ENCODE measurements at places on chromosomes 5 and 9. TPM values are rescaled to one million over a fixed set of nuclear protein-coding genes. Genes with fewer than 3 reads are reported as not detected.

DNA sequence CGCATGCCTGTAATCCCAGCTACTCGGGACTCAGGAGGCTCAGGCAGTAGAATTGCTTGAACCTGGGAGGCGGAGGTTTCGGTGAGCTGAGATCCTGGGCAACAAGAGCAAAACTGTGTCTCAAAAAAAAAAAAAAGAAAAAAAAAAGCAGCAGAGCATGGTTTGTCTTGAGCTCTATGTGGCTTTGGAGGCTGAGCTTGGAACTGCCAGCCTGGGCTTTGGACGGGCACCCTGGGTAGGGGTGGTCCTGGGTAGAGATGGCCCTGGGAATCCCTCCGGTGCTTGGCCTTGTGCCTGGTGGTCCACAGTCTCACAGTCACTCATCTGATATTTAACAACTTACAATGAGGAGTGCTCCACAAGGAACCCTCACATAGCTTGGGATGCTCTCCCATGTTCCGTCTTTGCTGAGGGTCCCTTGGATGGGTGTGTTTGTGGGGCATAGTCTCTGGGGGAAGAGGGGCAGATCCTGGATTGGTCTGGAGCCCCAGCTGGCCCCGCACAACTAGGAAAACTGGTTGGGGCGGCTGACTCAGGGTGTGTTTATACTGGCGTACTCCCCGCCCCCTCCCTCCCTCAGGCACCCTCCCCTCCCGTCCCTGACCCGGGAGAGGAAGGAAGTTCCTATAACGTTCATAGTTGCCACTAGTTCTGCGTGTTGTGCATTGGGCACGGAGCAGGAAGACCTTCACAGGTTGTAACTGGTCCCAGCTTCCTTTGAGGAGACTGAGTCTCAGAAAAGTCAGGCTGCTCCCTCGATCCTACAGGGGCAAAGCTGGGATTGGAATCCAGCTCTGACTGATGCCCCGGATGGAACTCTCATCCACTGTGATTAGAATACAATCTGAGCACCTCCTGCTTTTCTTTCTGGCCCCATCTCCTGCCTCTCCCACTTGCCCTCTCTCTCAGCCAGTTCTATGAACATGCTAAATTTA lies 11.2 kb downstream of the IER5L start:
- H3K4me3 ChIP-seq, result no peak overlapping the region
- H3K4me1 ChIP-seq, result peaks cover 3% of the 10 kb centered on the region
- no peaks in the 10 kb centered on the region for H3K27me3 ChIP-seq
- peak; percentile 91 for DNase-seq
- H3K27ac ChIP-seq, result peak overlapping the region; percentile 94

GRCh38 chr5:3225201-3225960 lies 370.3 kb upstream of the IRX1 start:
- H3K27ac ChIP-seq, result no peak overlapping the region
- no peak for DNase-seq
- no peak overlapping the region for H3K4me3 ChIP-seq
- no peaks in the 10 kb centered on the region for H3K27me3 ChIP-seq
- H3K36me3 ChIP-seq, result no peaks in the 10 kb centered on the region

DNA sequence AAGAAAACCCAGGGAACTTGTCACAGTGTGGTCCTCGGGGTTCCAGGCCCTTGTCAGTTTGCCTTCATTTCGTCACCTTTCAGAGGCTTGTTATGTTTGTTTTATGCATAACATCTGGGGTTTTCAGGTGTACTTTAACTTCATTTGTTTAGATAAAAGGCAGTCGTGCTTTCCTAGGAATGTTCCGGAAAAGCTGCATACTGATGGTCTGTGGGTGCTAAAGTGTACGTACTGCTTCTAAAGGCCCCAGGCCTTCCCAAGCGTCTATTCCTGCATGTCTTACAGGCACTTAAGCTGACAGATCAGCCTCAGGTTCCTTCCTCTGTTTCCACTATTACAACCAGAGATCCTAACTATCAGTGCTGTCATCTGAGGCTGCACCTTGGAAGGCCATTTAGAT lies 95.6 kb upstream of the ANKH start:
- H3K36me3 ChIP-seq, result no peaks in the 10 kb centered on the region
- DNase-seq, result no peak
- no peak overlapping the region for H3K4me3 ChIP-seq
- H3K4me1 ChIP-seq, result no peaks in the 10 kb centered on the region
- no peak overlapping the region for H3K27ac ChIP-seq
- H3K27me3 ChIP-seq, result peaks cover 2% of the 10 kb centered on the region

GRCh38 chr5:40410964-40411635 lies 268.6 kb upstream of the PTGER4 start:
- DNase-seq, result no peak
- no peak overlapping the region for H3K27ac ChIP-seq
- no peak overlapping the region for H3K4me3 ChIP-seq
- no peaks in the 10 kb centered on the region for H3K27me3 ChIP-seq

- peak overlapping the region; percentile 24 for H3K27ac ChIP-seq
- peaks cover 1% of the 10 kb centered on the region for H3K4me1 ChIP-seq
- no peak for DNase-seq
- H3K4me3 ChIP-seq, result peak overlapping the region; percentile 73
Measured at GRCh38 chr9:70256123-70256551, 2.6 kb upstream of the SMC5 start.

- no peak overlapping the region for H3K27ac ChIP-seq
- H3K4me3 ChIP-seq, result no peak overlapping the region
- DNase-seq, result no peak
- no peaks in the 10 kb centered on the region for H3K36me3 ChIP-seq
- H3K4me1 ChIP-seq, result no peaks in the 10 kb centered on the region
Measured at GRCh38 chr9:14768405-14769229, 46.1 kb upstream of the CER1 start.

DNA sequence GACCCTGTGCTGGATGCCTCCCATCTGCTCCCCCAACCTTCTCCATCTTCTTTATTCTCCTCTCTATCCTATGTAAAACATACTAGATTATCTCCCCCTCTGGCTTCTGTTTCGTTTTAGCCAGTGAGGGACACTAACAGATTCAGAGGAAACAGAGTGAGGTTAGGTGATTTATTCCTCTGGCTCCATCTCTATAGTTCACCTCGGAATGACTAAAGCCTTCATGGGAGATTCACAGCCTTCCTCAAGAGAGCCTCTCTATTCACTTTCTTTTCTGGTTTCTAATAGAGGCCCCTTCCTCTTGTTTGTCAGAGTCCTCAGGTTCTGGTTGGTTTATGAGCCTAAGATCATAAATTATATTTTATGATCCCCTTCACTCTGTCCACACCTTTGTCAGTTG lies 633.1 kb upstream of the TYRP1 start:
- no peak for DNase-seq
- no peaks in the 10 kb centered on the region for H3K36me3 ChIP-seq
- H3K27me3 ChIP-seq, result no peaks in the 10 kb centered on the region
- no peak overlapping the region for H3K27ac ChIP-seq
- no peak overlapping the region for H3K4me3 ChIP-seq
- no peaks in the 10 kb centered on the region for H3K4me1 ChIP-seq

- H3K4me3 ChIP-seq, result no peak overlapping the region
- no peaks in the 10 kb centered on the region for H3K36me3 ChIP-seq
- DNase-seq, result no peak
- no peaks in the 10 kb centered on the region for H3K4me1 ChIP-seq
- no peaks in the 10 kb centered on the region for H3K27me3 ChIP-seq
Measured at GRCh38 chr5:122195802-122196394, 66.6 kb downstream of the ZNF474 start.

DNA sequence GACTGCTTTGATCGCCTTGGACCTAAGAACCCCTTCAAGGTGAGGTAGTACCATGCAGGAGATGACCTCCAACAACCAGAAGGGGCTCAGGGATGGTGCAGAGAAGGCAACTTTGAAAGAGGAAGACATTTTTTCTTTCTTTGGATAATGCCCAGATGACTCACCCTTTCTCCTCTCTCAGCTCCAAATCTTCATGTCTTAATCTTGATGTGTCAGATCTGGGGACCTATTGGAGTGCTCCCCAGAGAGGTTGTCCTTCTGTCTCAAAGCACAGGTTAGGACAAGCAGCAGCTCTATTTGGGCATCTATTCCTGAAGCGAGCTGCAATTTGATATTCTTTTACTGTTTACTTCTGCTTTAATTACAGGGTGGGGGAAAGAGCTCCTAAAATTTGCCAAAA lies 229.9 kb upstream of the MAP3K1 start:
- peaks cover 2% of the 10 kb centered on the region for H3K4me1 ChIP-seq
- DNase-seq, result no peak
- no peaks in the 10 kb centered on the region for H3K27me3 ChIP-seq
- no peak overlapping the region for H3K4me3 ChIP-seq
- H3K27ac ChIP-seq, result no peak overlapping the region

The PCDHB9 gene
- total RNA-seq, result 3.0 TPM

The TOPORS gene
- 17.0 TPM for total RNA-seq

The BTNL3 gene
- not detected for total RNA-seq

The ARHGEF28 gene
- total RNA-seq, result 18.0 TPM

The SETD9 gene
- total RNA-seq, result 8.6 TPM

The CMYA5 gene
- total RNA-seq, result 5.9 TPM

The TXNDC8 gene
- not detected for total RNA-seq
